ENCODE measurements at places on chromosomes 4 and X.

- no peak for DNase-seq
Measured at GRCh38 chr4:87209696-87210095, 10.7 kb downstream of the KLHL8 start.

DNA sequence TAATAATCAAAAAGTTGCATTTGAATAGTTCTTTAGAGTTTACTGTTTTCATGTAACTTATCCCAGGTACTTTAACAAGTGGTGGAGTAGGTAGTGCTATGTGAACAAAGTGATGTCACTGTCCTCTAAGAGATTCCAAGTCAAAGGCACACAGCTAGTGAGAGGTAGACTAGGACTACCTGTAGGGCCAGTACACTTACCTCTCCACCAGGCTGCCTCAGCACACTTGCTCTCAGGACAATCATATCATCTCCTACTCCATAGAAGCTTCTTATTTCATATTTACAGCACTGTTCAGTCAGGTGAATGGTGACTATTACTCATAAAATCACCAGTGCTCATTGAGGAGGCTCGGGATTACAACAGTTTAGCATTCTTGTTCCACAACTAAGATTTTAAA is 173.0 kb upstream of the EMCN start:
- DNase-seq, result no peak

DNA sequence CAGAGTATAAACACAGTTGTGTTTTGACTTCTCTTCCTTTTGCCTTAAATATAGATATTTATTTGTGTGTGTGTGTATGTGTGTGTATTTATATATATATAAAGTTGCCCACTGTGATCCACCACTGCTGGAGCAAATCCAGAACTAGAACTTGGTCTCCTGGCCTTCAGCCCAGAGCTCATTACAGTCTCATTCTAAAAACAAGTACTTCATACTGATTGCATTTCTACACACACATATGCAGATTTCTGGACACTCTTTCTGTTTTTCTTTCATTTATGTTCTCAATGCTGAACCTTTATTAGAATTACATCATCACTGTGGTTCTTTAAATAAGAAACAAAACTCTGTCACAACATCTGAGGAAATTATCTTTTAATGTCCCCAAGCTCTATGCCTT is 381 bp downstream of the TXK start:
- DNase-seq, result no peak

DNA sequence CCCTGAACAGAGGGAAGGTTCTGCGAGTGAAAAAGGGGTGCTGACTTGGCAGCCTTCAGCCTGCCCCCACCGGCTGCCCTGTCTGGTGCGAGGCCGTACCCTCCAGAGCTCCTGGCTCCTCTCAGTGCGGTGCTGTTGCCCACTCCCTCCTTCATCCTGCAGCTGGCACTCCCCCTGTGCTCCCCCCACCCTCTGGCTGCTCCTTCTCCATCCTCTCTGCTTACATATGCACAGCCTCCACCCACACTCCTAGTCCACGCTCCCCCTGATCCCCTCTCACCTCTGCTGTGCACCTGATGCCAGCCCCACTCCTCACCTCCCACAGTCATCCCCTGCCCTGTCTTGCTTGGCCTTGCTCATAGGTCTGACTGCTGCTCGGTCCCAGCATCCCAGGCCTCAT is 9.9 kb downstream of the MAN2B2 start:
- no peak for DNase-seq

- DNase-seq, result no peak
Measured at GRCh38 chr4:38870098-38870808, 2.6 kb downstream of the FAM114A1 start.

DNA sequence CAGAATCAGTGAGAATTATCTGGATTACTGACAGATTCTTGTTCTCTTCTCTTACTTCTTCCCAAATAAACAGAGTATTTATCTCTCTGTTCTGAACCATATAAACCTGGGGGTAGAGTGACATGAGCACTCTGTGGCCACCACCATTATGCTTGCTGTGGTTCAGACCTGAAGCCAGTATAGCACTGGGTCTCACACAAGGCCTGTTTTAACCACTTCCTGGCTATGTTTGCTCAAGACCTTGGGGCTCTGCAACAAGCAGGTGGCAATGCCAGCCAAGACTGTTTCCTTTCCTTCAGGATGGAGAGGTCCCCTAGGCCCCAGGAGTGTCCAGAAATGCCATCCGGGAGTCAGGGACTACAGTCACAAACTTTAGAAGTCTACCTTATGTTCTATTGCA is 21.7 kb upstream of the HEPH start:
- no peak for DNase-seq

- no peak for DNase-seq
Measured at GRCh38 chr4:111537165-111537564, 608.1 kb upstream of the FAM241A start.

- no peak for DNase-seq
Measured at GRCh38 chrX:105725228-105725627, 97.1 kb upstream of the NRK start.

DNA sequence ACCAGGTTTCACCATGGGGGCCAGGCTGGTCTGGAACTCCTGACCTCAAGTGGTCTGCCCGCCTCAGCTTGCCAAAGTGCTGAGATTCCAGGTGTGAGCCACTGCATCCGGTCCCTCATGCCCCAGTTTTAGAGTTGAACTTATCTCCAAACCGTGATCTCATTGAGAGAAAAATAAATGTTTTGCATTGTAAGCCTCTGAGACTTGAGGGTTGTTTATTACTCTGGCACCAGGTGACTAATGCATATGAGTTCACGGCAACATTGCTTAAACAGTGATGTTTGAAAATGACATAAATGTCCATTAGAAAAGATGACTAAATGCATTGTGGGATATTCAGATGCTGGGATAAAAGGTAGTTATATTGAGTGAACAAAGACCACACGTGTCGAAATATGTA is 22.9 kb upstream of the FAT1 start:
- peak; percentile 37 for DNase-seq

GRCh38 chr4:5894266-5894665 is 1.4 kb upstream of the CRMP1 start:
- no peak for DNase-seq

- DNase-seq, result no peak
Measured at GRCh38 chrX:148580016-148580415, 79.6 kb downstream of the AFF2 start.

GRCh38 chr4:98343626-98344025 is 82.4 kb downstream of the RAP1GDS1 start:
- DNase-seq, result no peak

DNA sequence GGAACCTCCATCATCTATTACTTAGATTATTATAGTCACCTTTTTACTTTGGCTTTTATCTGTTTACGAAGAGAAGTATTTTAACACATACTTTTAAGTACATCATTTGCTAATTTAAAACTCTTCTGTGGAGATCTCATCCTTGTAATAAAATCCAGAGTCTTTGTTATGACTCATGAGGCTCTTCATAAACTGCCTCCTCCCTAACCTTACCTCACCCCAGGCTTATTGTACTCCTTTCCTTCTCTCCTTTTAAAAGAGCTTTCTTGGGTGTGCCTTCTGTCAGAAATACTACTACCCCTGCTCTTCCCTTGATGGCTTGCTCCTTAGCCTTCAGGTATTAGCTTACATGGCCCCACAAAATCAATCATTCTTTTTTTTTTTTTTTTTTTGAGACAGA is 6.6 kb downstream of the ARL9 start:
- DNase-seq, result peak; percentile 5
